ENCODE measurements at places on chromosomes 7 and 10. TPM values are rescaled to one million over a fixed set of nuclear protein-coding genes. Genes with fewer than 3 reads are reported as not detected.

DNA sequence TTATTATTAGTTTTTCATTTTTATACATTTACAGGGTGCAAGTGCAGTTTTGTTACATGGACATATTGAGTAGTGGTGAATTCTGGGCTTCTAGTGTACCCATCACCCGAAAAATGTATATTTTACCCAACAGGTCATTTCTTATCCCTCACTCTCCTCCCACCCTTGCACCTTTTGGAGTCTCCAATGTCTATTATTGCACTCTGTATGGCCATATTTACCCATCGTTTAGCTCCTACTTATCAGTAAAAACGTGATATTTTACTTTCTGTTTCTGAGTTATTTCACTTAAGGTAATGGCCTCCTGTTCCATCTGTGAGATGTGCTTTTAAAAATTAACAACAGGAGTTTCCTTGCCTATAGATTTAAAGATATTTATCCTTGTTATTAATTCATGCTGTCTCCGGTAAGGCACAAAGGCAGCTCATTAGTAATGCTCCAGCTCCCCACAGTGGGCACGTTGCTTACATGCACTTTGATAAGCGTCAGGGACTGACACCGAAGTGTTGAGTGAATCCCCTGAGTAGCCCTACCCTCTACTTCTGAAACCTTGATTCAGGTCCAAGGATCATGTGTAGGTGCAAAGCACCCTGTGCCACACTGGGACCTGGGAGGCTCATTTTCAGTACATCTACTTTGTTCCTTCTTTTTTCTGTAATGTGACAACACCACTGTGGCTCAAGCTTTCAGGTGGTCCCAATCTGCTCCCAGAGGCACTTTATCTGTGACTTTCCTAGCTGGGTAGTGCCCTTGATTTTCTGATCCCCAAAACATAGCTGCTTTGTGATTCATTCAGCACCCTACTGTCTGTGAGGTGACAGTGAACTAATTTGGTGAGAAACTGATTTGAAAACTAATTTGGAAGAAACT is 27.3 kb downstream of the HYAL4 start:
- no peak for DNase-seq

DNA sequence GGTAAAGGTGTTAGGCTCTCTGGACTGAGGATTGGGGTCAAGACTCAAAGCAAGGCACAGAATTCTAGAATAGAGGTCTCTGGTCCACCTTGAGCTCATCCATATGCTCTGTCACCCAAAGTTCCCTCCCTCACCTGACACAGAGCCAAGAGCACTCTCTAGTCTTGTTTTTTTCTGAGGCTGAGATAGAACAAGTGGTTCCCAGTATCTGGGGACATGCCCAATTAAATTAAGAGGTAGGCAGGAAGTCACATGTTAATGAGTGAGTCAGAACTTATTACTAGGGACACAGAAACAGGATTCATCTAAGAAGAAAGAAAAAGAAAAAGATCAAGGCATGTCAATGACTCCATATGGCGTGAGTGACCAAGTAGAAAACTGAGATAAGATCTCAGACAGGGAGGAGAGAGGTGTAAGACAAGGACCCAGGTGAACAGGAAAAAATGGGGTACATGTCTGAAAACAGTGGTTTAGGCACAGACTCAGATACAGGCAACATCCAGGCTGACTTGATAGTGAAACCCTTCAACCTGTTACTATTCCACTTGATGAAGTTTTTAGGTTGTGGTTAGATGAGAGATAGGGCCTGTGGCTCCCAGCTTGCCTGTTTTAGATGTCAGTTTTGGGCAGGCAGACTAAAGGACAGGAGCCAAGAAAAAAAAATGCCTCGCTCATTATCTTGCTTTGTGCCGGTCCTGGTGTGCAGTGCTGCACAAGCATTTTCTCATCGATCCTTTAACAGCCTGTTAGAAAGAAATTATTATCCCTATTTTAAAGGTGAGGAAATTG is 609.9 kb downstream of the CCSER2 start:
- DNase-seq = no peak

GRCh38 chr7:153616711-153617325 is 435.4 kb upstream of the DPP6 start:
- no peak for DNase-seq

- DNase-seq = no peak
These were observed 16.3 kb downstream of the GCK start for GRCh38 chr7:44172803-44173424.

SPDYE1 gene
- 0.13 TPM for total RNA-seq

HDAC9 gene
- total RNA-seq = 87.5 TPM

Data from cardiac septum (tissue), 1 donor.